T-cell (primary cell): ENCODE measurements at places on chromosomes 1 and 21. TPM values are rescaled to one million over a fixed set of nuclear protein-coding genes. Genes with fewer than 3 reads are reported as not detected.

DNA sequence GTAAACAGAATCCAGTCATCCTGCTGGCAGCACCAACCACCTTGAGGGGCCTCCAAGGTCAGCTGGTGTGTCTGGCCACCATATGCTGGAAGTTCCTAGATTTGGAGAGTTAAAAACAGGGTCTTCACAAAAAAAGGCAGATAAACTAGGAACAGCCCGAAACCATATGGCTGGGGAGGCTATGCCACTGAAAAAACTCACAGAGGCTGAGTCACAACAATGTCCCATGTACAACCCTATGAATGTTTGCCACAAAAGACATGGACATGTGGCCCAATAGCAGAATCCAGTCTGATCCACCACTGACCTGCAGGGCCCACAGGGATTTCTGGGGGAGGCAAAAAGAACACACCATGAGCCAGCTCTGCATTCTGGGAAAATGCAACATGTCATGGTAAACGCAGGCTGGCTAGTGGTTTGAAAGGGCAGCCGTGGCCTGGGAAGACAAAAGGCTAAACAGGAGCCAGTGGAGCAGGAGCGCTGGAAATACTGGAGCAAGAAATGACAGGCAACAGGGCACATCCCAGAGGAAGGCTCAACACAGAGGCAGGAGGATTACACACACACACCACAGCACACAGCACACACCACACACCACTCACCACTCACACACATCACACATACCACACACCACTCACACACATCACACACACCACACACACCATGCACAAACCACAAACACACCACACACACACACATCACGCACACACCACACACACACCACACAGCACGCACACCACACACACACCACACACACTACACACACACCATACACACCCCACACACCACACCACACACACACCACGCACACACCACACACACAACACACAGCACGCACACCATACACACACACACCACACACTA, 55.4 kb downstream of the HSF2BP start:
- H3K27ac ChIP-seq: no peak overlapping the region
- no peak for DNase-seq
- no peaks in the 10 kb centered on the region for H3K36me3 ChIP-seq
- peaks cover 18% of the 10 kb centered on the region for H3K27me3 ChIP-seq
- no peak overlapping the region for H3K4me3 ChIP-seq

LRRC53 gene
- not detected for total RNA-seq

- H3K36me3 ChIP-seq: no peaks in the 10 kb centered on the region
- no peaks in the 10 kb centered on the region for H3K27me3 ChIP-seq
- DNase-seq: no peak
- no peak overlapping the region for H3K4me3 ChIP-seq
- H3K4me1 ChIP-seq: peaks cover 60% of the 10 kb centered on the region
Measured at GRCh38 chr1:26375081-26375480, 2.5 kb upstream of the ZNF683 start.

GRCh38 chr1:201063145-201063544, 39.6 kb upstream of the KIF21B start:
- H3K4me3 ChIP-seq: no peak overlapping the region
- H3K27me3 ChIP-seq: no peaks in the 10 kb centered on the region
- no peak for DNase-seq
- no peaks in the 10 kb centered on the region for H3K36me3 ChIP-seq
- no peaks in the 10 kb centered on the region for H3K4me1 ChIP-seq

DNA sequence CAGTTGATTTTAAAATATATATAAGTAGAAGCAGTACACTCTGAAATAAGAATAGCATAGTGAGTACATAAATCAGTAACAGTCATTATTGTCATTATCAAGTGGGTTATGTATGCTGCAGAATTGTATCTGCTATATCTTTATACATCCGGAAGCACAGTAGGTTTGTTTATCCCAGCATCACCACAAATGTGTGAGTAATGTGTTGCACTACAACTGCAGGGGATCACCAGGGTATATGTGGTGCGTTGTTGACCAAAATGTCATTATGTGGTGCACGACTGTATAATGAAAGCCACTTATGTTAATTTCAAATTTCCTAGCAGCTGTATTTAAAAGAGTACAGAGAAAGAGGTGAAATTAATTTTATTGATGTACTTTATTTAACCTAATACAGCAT, 87.7 kb upstream of the GADD45A start:
- H3K4me3 ChIP-seq: no peak overlapping the region
- no peaks in the 10 kb centered on the region for H3K27me3 ChIP-seq
- H3K27ac ChIP-seq: no peak overlapping the region

DNA sequence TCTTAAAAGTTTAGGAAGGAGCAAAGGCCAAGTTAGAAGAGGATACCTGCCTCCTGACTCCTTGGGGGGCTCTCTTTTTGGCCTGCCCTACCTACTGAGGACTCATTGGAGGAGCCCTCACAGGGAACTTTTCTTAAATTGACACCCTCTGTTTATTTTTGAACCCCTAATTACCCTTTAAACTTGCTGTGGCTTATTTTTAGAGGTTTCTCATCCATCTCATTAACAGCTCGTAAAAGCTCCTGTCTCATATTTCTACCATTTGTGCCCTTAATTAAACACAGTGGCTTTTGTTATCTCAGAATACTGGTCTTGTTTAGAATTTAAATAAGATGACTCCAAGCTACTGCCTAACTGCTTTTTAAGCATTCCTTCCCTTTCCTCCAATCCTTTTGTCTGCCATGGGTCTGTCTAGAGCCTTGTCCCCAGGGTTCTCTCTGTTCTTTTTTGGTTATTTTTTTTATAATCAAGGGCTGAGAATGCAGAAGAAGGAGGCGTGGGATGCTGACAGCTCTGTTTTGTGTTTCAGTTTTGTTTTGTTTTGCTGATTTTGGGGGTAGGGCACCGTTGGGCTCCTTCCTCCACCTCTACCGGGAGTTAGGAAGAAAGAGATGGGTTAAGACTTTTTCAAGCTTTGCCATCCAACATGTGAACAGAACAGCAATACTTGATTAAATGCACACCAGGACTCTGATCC, 78.0 kb downstream of the SYT6 start:
- H3K27me3 ChIP-seq: no peaks in the 10 kb centered on the region
- H3K36me3 ChIP-seq: no peaks in the 10 kb centered on the region
- no peak overlapping the region for H3K27ac ChIP-seq
- no peaks in the 10 kb centered on the region for H3K4me1 ChIP-seq
- no peak for DNase-seq
- H3K4me3 ChIP-seq: no peak overlapping the region

- no peak overlapping the region for H3K27ac ChIP-seq
- H3K36me3 ChIP-seq: no peaks in the 10 kb centered on the region
- no peaks in the 10 kb centered on the region for H3K4me1 ChIP-seq
- no peak overlapping the region for H3K4me3 ChIP-seq
Measured at GRCh38 chr1:87379306-87379705, 50.6 kb downstream of the LMO4 start.

DNA sequence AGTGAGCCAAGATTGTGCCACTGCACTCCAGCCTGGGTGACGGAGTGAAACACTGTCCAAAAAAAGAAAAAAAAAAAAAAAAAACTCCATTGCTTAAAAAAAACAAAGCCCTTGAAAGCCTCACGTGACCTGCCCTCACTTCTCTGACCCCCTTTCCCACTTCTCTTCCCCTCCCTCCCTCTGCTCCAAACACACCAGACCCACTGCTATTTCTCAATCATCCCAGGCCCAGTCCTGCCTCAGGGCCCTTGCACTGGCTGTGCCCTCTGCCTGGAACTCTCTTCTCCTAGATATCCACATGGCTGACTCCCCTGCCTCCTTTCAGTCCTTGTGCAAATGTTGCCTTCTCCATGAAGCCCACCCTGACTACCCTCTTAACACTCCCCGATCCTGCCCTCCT, 45.4 kb upstream of the TARDBP start:
- peaks cover 14% of the 10 kb centered on the region for H3K4me1 ChIP-seq
- H3K36me3 ChIP-seq: no peaks in the 10 kb centered on the region
- no peak overlapping the region for H3K27ac ChIP-seq
- no peak overlapping the region for H3K4me3 ChIP-seq
- DNase-seq: no peak
- H3K27me3 ChIP-seq: no peaks in the 10 kb centered on the region

FCRL6 gene
- total RNA-seq: 43.3 TPM

NEK2 gene
- 0.16 TPM for total RNA-seq

GRCh38 chr1:109531380-109531779, 8.3 kb upstream of the GPR61 start:
- H3K27ac ChIP-seq: no peak overlapping the region
- DNase-seq: no peak
- H3K4me1 ChIP-seq: peaks cover 31% of the 10 kb centered on the region
- H3K36me3 ChIP-seq: no peaks in the 10 kb centered on the region

- no peak overlapping the region for H3K4me3 ChIP-seq
- no peaks in the 10 kb centered on the region for H3K27me3 ChIP-seq
- H3K36me3 ChIP-seq: no peaks in the 10 kb centered on the region
- no peaks in the 10 kb centered on the region for H3K4me1 ChIP-seq
- DNase-seq: no peak
Measured at GRCh38 chr1:23383577-23384311, 14.1 kb upstream of the ZNF436 start.

DNA sequence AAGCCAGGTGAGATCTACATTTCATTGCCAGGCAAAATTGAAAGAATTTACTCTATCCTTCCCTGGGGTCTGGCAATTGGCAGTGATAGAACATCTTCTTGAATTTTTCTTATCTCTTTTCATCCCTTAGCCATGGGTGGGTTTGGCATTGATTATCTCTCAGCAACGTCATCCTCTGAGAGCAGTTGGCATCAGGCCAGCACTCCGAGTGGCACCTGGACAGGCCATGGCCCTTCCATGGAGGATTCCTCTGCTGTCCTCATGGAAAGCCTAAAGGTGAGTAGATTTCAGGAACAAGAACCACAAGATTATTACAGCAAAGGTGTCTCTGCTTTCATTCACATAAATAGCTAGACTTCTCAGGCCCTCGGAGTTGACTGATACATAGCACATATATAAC, 39.3 kb downstream of the NCF2 start:
- no peak overlapping the region for H3K27ac ChIP-seq
- H3K4me1 ChIP-seq: no peaks in the 10 kb centered on the region
- peaks cover 87% of the 10 kb centered on the region for H3K36me3 ChIP-seq
- DNase-seq: no peak

TTLL7 gene
- 0.38 TPM for total RNA-seq

- no peaks in the 10 kb centered on the region for H3K27me3 ChIP-seq
- no peaks in the 10 kb centered on the region for H3K4me1 ChIP-seq
- no peak overlapping the region for H3K27ac ChIP-seq
- no peak for DNase-seq
Measured at GRCh38 chr1:204350857-204351573, 8.7 kb downstream of the PLEKHA6 start.

APP gene
- total RNA-seq: 37.3 TPM

- no peaks in the 10 kb centered on the region for H3K36me3 ChIP-seq
- peaks cover 2% of the 10 kb centered on the region for H3K27me3 ChIP-seq
- no peak overlapping the region for H3K27ac ChIP-seq
Measured at GRCh38 chr1:227459326-227459841, 104.0 kb upstream of the ZNF678 start.

MROH9 gene
- total RNA-seq: not detected

EFNA4 gene
- 6.6 TPM for total RNA-seq

- H3K27ac ChIP-seq: no peak overlapping the region
- H3K36me3 ChIP-seq: no peaks in the 10 kb centered on the region
- no peaks in the 10 kb centered on the region for H3K4me1 ChIP-seq
- H3K4me3 ChIP-seq: no peak overlapping the region
Measured at GRCh38 chr1:246099570-246099969, 407.5 kb downstream of the SMYD3 start.

GRCh38 chr1:29457496-29458368, 221.4 kb downstream of the PTPRU start:
- peaks cover 37% of the 10 kb centered on the region for H3K27me3 ChIP-seq
- no peak for DNase-seq
- no peak overlapping the region for H3K27ac ChIP-seq
- H3K4me3 ChIP-seq: no peak overlapping the region

DNA sequence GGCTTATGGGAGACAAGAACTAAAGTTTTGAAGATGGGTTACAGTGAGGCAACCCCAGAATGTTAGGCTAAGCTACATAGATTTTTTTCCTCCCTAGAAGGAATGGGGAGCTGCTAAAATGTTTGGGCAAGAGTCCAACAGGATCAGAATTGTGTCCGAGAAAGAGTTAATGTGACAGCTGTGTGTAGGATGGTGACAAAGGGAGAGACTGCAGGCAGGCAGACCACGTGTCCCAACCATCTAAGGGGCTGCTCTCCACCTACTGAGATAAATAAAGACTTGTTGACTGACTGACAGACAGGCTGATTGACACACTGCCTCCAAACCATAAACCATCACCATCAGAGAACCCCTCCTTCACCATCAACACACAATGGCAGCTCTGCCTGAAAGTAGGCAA, 133.7 kb upstream of the CTTNBP2NL start:
- DNase-seq: no peak
- H3K27ac ChIP-seq: no peak overlapping the region
- H3K27me3 ChIP-seq: no peaks in the 10 kb centered on the region
- H3K4me1 ChIP-seq: no peaks in the 10 kb centered on the region

GNAI3 gene
- total RNA-seq: 5.4 TPM

GRCh38 chr1:210662291-210663050, 333.8 kb downstream of the HHAT start:
- H3K27me3 ChIP-seq: no peaks in the 10 kb centered on the region
- H3K27ac ChIP-seq: no peak overlapping the region
- H3K4me1 ChIP-seq: no peaks in the 10 kb centered on the region
- no peaks in the 10 kb centered on the region for H3K36me3 ChIP-seq
- H3K4me3 ChIP-seq: no peak overlapping the region

DNA sequence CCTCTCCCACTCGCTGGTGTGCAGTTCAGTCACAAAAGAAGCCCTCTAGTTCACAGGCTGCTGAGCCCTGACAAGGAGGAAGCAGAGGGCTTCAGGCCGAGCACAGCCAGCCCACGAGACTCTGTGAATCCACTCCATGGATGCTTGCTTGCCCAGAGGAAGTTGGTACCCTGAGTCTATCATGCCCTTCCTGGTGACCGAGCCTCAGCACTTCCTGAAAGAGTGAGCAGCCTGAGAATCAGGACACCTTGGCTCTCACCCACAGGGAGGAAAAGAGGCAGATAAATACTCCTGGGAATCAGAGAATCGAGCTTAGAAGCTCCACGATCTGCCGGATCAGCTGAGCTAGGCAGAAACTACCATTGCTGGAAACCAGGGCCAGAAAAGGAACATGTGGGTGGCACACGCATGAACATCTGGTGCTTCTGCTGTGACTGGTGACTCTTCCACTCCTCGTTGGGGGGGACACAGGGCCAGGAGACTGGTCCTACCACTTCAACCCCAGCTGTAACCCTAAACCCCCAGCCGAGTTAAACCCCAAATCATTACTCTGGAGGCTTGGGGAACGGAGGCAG, 376.3 kb upstream of the CAMK1G start:
- no peaks in the 10 kb centered on the region for H3K36me3 ChIP-seq
- no peak overlapping the region for H3K27ac ChIP-seq
- H3K4me3 ChIP-seq: no peak overlapping the region
- H3K4me1 ChIP-seq: no peaks in the 10 kb centered on the region
- no peak for DNase-seq

NFASC gene
- 0.13 TPM for total RNA-seq

LRIF1 gene
- total RNA-seq: 9.9 TPM

GRCh38 chr1:27095576-27095975, 59.3 kb downstream of the SLC9A1 start:
- H3K4me1 ChIP-seq: no peaks in the 10 kb centered on the region
- no peaks in the 10 kb centered on the region for H3K27me3 ChIP-seq
- peaks cover 4% of the 10 kb centered on the region for H3K36me3 ChIP-seq

ANXA9 gene
- total RNA-seq: not detected
